ENCODE measurements at places on chromosomes 1 and 21.

DNA sequence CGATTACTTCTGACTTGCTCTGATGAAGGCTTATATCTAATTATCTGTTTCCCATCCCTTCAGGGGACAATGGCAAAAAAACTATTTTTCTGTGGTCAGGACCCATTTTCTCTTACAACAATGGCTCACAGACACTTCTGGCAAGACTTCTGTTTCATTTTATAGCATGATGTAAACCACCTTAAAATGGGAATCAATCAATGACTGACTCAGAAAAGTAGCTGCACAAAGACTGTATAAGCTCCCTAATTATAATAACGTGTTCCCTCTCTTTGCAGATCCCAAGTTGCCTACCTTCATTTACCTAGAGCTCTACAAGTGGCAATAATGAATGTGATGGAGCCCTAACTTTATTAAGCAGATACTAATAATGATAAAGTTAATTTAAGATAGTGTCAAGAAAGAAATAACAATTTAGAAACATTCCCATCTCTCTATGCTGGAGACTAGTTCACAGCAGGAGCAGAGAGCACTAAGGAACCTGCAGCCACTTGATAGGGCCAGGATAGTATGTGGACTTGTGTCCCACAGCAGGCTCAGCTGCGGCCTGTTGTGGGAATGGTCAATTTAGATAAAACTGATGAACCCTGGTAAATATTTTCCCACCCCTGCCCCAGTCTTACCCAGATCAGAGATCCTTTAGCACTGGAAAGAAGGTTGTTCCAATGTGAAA, 538 bp downstream of the GBP2 start:
- no peak for DNase-seq

DNA sequence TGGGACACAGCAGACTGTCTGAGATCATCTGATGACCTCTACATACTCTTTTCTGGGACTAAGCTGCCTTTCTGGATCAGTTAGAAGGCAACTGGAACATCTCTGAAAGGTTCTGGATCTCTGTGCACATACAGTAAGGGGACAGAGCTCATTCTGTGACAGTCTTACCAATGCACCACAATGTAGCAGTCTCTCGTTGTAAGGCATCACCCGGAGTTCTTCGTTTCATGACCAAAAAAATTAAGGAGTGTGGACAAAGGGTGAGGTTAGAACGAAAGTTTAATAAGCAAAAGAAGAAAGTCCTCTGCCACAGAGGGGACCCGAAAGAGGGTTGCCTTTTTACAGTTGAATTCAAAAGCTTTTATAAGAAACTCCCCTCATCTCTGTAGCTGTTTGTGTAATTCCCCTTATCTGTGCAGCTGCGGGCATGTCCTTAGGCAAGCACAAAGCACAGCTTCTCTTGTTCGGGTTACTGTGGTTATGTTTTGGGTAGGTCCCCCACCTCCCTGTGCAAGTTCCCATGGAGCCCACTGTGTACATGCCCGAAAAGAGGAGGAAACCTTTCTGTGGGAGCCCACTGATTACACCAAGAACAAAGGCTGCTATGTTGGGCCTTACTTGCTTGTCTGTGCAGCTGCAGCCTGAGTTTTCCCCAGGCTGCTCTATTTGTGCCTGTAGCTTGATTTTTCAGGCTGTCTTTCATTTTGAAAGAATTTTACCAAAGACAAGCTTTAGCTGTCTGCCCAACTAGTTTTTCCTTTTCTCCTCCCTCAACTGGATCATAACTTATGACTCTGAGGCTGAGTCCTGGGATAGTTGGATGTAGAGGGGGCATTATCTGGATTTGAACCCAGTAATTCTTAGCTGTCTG, 53.1 kb upstream of the CACNA1E start:
- DNase-seq: no peak

DNA sequence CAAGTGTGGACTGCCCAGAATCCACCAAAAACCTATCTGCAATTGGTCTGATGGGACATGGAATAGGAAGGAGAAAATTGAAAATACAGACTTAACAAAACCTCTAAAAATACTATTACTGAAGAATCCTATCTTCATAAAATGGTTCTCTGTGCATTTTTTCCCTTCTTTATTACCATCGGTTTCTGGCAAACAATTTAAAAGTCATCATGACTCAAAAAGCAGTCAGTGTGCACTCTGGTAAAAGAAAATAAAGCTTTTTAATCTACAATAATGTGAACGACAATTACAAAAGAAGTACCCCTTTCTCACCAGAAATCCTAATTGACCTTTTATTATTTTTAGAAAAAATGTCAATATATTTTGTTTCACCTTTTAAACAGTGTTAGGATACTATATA, 186.3 kb downstream of the TPR start:
- no peak for DNase-seq

DNA sequence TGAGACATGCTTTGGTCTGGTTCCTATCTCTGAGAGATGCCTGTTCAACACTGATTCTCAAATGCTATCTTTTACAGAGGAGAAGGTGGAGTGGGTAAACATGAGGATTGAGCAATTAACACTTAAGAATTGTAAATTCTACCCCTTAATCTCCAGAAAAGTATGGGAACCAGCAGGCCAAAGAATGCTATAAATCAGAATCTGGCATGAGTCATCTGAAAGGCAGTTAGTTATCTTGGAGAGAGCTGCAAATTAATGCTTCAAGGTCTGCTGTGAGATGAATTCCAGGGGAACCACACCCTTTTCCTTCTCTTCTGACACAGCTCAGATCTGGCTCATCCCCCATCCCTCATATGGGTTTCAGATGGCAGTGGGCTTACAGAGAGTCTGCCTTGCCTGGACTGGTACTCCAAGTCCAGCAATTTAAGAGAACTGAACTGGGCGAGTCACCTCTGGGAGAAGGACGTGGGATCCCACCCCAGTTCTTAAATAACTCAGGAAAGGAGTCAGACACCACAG, 5.2 kb downstream of the S100A10 start:
- no peak for DNase-seq

GRCh38 chr1:201025571-201026002, 2.1 kb upstream of the KIF21B start:
- DNase-seq: no peak

GRCh38 chr1:119556423-119556822, 49.4 kb downstream of the HSD3B1 start:
- DNase-seq: no peak

GRCh38 chr1:154607106-154607608, 829 bp downstream of the ADAR start:
- no peak for DNase-seq

GRCh38 chr1:70090141-70090540, 115.2 kb downstream of the LRRC40 start:
- no peak for DNase-seq

DNA sequence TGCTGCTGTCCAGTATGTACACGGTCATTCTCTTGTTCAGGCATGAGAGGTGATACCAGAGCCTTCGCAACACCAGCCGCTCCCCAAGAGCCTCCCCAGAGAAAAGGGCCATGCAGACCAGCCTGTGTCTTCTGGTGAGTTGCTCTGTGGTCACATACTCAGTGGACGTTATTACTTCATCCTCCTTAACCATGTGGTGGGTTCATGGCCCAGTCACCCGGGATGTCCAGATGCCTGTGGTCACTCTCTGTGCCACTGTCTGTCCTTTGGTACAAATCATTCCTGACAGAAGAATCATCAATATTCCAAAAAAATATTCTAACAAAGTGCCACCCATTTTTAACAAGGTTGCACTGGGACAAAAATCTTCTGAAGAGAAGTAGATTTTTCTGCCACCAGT, 8.8 kb upstream of the ZNF124 start:
- no peak for DNase-seq

DNA sequence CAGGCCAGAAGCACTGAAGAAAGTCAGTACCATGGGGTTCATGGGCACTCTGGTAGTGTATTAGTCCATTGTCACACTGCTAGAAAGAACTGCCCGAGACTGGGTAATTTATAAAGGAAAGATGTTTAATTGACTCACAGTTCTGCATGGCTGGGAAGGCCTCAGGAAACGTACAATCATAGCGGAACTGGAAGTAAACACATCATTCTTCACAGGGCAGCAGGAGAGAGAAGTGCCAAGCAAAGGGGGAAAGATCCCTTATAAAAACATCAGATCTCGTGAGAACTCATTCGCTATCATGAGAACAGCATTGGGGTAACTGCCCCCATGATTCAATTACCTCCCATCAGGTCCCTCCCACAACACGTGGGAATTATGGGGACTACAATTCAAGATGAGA, 20.2 kb upstream of the ROR1 start:
- no peak for DNase-seq

DNA sequence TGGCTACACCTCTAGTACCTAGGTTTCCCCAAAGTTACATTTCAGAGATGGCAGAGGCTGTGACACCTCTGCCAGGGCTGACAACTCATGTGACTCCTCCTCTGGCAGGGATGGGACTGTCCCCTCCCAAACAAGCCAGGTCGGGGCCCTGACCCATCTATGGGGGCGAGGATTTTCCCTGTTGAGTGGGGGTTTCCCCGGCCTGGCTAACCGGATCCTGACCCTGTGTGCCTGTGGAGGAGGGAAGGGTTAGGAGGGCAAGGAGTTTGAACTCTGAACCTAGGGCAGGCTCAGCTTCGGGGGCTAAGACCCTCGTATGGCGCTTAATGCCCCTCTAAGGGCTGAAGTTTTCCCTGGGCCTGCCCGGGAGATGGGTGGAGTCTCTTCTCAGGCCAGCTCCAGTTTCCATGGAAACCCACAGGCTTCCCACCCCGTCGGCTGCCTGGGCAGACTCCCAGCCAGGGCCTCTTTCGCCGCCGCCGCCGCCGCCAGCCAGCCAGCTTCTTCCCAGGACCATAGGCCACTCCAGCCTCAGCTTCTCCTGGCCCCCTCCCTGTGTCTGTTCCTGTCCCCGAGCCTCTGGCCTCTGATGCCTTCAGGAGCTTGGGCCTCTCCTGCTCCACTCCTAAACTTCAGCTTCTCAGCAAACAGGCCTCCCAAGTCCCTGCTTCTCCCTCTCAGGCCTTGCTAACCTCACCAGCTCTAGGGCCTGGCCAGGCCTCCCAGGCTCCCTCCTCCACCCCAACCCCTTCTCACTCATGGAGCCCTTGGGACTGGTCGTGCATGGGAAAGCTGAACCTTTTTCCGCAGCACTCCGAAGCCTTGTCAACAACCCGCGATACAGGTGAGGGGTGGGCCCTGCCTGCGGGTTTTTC, at the start of gene BTBD19:
TSS of gene BTBD19 (plus strand) at position 461 of the 875 bp plus-strand sequence. CDS start at position 759, 298 bp downstream.
- peak; percentile 75 for DNase-seq

- no peak for DNase-seq
Measured at GRCh38 chr1:53066891-53067738, 5.1 kb downstream of the PODN start.

DNA sequence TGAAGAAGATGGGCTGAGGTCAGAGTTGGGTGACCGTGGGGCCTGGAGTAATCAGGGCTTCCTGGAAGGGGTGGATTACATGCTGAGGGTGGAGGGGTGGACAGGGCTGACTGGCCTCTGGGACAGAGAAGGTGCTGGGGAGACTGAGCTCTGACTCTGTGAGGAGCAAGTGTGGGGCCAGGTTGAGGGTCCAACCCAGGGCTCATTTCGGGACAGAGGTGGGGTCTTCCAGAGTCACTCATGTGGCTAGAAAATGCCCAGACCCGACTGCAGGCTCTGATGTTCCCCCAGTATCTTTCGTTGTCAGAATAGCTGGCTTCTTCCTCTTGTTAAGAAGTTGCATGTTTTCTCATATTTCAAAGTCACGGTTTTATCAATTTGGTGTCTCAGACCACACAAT, 311.8 kb downstream of the PTPRU start:
- DNase-seq: no peak

GRCh38 chr1:111856411-111857185, 100.9 kb downstream of the DDX20 start:
- DNase-seq: no peak
